ENCODE measurements at places on chromosomes 12 and 14.

- no peak for DNase-seq
Observed at GRCh38 chr14:38761033-38761432, 342.0 kb downstream of the SEC23A start.

- no peak for DNase-seq
Observed at GRCh38 chr14:65476942-65477318, 64.4 kb downstream of the FUT8 start.

DNA sequence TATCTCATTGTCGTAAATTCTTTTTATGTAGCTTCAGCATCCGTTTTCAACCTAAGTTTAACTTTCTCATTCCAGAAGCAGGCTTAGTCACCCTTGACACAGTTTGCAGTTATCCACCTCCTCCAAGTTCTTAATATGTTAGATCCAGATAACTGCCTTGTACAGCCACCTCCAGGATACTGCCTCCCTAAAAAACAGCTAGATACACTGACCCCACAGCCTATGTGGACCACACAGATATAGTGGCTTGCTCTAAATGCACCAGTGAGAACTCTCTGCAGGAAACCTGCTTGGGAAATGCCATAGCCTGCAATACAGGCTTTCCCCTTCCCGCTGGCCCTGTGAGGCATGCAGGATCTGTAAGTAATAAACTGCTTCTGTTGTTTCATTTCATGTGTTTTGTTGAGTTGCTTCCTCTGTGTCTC is 11.1 kb upstream of the RTL1 start:
- no peak for DNase-seq

GRCh38 chr12:19794116-19794515 is 354.8 kb downstream of the AEBP2 start:
- no peak for DNase-seq

DNA sequence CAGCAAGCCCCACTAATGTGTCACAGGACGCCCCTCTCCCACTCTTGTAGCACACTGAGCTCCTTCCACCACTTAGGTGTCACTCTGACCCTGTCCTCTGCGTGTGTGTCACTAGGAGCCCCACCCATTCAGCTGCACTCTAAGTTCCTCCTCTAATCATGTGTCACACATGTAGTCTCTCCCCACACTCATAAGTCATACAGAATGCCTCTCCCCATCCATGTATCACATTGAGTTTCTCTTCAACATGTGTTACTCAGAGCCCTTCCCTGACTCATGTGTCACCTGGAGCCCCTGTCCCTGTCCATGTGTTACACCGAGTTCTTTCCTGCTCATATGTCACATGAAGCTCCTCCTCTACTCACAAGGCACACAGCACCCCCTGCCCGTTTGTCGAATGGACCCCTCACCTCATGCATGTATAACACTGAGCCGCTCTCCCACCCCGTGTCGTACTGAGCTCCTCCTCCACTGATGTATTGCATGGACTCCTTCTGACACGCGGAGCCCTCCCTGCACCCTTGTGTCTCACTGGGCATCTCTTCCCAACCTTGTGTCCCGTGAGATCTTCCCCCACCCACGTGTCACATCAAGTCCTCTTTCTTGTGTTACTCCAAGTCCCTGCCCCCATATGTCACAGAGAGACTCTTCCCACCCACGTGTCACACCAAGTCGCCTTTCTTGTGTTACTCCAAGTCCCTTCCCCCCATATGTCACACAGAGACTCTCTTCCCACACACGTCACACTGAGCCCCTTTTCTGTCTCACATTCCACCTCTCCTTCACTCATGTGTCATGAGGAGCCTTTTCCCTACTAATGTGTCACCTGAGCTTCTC is 31.0 kb downstream of the RTL1 start:
- no peak for DNase-seq

DNA sequence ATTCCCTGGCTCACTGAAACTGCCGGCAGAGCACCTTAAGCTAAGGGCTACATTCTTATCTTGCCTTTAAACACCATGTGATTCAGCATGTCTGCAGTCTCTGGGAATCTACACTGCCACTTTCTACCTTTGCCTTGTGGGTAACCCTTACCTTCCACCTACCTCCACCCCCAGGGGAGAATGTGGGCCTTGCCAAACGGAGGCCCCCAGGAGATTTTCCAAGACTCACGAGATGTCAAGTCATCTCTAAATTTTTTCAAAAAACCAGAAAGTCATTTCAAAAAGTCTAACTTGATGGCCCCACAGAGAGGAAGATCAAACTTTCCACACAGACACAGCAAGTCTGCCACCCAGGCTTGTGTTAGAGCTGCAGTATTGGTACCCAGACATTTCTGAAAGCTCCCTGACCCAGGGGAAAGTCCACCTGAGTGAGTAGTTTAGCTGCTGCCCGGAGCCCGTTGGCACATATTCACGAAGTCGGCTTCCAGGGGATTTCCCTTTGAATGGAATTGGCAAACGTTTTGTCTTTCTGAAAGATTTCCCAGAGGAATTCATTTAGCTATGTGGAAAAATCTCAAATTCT is 4.7 kb upstream of the PSMA6 start:
- no peak for DNase-seq

- DNase-seq, result no peak
Observed at GRCh38 chr12:48889679-48890078, 24.0 kb upstream of the RND1 start.

- DNase-seq, result no peak
Observed at GRCh38 chr14:21042918-21043317, 756 bp downstream of the RNASE7 start.

- DNase-seq, result no peak
Observed at GRCh38 chr14:37566811-37567371, 28.2 kb downstream of the FOXA1 start.

GRCh38 chr12:53627919-53628318 is 1.7 kb upstream of the ATF7 start:
- no peak for DNase-seq

DNA sequence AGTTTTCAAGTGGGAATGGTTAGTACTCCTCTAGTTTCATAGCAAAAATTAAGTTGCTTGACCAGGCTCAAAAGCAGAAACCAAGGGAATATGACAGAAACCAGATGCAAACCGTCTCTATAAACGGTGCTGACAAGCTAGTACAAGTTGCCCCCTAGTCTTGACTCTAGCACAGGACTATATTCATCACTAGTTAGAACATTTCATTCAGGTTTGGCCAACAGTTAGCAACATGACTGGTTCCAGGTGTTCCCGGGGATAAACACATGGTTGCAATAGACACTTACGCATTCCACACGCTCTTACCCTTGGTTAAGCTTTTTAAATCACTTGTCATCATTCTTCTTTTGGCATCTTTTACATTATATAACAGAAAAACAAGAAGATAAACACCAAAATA is 103.6 kb downstream of the SCFD1 start:
- DNase-seq, result no peak

DNA sequence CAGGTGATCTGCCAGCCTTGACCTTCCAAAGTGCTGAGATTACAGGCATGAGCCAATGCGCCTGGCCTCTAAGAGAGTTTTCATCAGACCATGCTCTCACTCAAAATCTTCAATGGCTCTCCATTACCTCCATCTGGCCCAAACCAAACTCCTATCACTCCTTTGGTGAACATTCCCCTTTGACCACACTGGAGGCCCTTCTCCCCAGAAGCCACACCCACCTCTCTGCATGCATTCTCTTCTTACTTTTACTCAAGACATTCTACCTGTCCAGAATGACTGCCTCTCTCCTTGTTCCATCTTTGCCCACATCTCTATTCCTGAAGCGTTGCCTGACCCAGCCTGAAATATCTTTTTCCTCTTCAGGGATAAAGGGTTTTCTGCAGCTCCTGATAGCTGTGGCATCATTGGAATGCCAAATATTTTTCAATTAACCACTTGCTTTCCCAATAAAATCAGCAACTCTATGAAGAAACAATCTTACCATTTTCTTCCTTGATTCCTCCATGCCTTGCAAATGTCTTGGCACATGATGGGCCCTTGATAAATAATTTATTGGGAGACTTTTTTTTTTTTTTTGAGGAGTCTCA is 15.5 kb downstream of the PLEK2 start:
- no peak for DNase-seq

GRCh38 chr14:52463375-52463774 is 88.9 kb downstream of the TXNDC16 start:
- no peak for DNase-seq

- DNase-seq, result no peak
Observed at GRCh38 chr12:103832048-103832997, 8.7 kb downstream of the NT5DC3 start.

GRCh38 chr12:22738945-22739344 is 114.0 kb downstream of the ETNK1 start:
- DNase-seq, result no peak

DNA sequence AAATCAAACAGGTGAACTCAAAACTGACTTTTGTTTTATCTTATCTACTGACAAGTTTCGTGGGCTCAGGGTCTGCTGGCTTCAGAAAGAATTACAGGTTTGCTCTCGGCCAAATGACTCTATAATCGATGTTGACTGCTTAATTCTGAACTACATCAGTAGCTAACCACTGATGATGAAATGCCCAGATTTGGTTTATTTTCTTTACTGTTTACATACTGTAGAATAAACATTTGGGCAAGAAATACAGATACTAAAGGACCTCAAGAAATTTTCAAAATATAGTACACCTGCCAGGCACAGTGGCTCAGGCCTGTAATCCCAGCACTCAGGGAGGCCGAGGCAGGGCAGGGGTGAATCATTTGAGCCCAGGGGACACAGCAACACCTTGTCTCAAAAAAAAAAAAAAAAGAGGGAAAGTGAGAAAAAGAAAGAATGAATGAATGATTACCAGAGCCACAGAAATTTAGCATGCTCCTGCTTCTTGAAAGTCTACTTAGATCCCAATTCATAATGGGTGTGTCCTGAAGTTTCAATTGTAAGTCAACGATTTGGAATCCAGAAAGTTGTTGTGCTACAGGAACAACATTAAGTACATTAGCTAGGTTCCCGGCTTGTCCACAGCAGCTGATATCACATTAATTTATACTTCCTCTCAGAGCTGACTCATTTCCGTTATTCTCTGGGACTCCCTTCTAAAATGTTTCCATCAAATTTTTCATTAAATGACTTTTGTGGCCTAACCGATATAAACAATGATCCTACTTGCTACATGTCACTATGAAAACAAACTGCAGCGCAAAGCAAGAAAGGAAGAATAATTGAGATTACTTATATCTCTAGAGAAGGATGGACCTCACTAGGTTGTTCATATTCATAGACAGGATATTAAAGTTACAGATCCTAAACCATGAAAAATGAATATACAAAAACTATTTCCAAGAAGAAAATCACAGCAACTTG is 134.3 kb downstream of the MED13L start:
- DNase-seq, result no peak

- DNase-seq, result no peak
Observed at GRCh38 chr12:52020539-52021336, 14.0 kb downstream of the TAMALIN start.

GRCh38 chr14:31977001-31977556 is 100.0 kb upstream of the ARHGAP5 start:
- DNase-seq, result no peak

GRCh38 chr12:91628656-91629055 is 446.0 kb upstream of the DCN start:
- DNase-seq, result no peak

GRCh38 chr14:101361044-101361443 is 200.3 kb upstream of the DIO3 start:
- no peak for DNase-seq

- no peak for DNase-seq
Observed at GRCh38 chr12:93968536-93969285, 179.7 kb upstream of the PLXNC1 start.

GRCh38 chr14:92470811-92471210 is 42.8 kb upstream of the RIN3 start:
- DNase-seq, result no peak

- no peak for DNase-seq
Observed at GRCh38 chr12:109466821-109467220, 10.3 kb downstream of the KCTD10 start.

DNA sequence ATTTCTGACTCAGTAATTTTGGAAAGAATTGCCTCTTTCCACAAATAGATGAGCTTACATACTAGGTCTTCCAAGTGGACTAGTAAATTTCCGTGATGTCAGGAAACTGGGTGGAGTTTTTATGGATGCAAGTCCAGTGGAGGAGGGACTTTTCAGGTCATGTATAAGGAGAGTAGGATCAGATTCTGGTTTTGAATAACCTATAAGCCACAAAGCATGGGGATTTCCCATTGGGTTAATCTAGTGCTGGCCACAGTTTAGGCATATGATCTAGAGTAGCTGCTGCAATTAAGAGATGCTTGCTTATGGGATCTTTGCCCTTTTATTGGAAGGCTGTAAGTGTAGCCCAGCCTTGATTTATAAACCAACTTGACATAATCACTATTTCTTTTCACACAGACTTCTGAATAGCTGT is 33.8 kb downstream of the STK38L start:
- peak; percentile 5 for DNase-seq

- no peak for DNase-seq
Observed at GRCh38 chr12:95742586-95742985, 48.0 kb downstream of the NTN4 start.

- DNase-seq, result no peak
Observed at GRCh38 chr12:50742776-50743175, 21.1 kb upstream of the ATF1 start.

GRCh38 chr12:114406316-114406983 is 506 bp upstream of the TBX5 start:
- DNase-seq, result no peak

DNA sequence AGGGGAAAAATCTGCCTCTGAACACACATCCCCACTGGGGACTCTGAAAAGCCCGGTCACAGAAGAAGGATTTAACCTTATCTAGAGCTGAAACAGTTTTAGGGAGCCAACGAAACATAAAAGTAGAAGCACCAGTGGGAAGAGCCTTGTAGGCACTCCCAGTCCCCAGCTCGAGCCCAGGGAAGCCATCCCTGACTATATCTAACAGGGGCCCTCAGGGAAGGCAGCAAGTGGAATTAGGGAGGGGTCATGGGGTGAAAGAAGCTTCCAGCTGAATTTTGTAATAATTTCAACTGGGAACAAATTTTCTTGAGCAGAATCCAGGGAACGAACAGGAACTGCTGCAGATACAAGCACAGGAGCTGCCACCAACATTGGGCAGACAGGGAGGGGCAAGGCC is 127.8 kb downstream of the BMP4 start:
- no peak for DNase-seq

- no peak for DNase-seq
Observed at GRCh38 chr12:115571027-115571426, 706.5 kb downstream of the MED13L start.

GRCh38 chr14:71398450-71398849 is 491.2 kb downstream of the PCNX1 start:
- no peak for DNase-seq

DNA sequence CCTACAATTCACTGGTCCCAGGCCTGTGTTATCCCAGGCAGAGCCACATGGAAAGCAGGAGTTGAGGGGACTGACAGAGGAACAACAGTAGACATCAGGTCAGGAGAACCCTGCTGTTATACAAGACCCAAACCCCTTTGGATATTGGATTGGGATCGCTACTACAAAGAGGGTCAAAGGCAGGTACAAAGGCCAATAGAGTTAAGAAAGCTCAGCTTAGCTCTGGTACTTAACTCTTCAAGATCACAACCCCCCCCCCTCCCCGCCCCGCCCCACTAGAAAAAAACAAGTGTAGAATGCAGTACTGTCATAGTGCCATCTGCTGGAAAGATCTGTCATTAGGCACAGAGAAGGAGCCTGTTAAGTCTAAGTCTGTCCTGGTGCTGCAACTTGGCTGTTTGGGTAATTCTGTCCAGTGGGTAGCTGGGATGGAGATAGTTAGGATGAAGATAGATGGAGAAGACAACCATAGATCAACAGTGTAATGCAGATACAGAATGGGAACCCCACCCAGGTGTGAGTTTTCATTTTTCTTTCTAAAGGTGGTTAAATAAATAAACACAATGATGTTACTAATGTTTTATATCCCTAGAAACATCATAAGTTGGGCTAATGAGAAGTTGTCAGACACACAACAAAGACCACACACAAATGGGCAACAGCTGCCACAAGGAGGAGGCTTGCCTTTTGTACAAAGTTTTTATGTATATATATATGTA is 17.2 kb downstream of the REM2 start:
- no peak for DNase-seq

Data from Panc1 (cell line).